ENCODE measurements at places on chromosomes 1 and 21.

GRCh38 chr1:68811806-68812205 lies 314.9 kb upstream of the DEPDC1 start:
- no peak for DNase-seq

DNA sequence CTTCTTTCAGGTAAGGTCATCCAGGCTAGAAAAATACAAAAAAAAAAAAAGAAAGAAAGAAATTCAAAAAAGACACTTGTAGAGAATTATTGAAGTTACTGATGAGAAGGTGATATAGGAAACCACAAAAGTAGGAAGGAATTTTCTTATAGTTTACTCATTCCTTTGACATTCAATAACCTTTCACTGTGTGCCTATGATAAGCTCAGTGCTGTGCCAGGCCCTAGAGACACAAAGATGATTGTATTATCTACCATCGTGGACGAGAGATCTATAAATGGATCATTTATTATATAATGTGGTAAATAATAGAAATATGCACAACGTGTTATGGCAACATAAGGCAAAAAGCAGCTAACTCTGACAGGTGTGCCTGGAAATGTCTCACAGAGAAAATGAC lies 109.6 kb upstream of the NGF start:
- no peak for DNase-seq

GRCh38 chr1:244576259-244576892 lies 76.5 kb upstream of the DESI2 start:
- no peak for DNase-seq

- DNase-seq: no peak
Observed at GRCh38 chr21:37550157-37550556, 183.6 kb downstream of the DYRK1A start.

DNA sequence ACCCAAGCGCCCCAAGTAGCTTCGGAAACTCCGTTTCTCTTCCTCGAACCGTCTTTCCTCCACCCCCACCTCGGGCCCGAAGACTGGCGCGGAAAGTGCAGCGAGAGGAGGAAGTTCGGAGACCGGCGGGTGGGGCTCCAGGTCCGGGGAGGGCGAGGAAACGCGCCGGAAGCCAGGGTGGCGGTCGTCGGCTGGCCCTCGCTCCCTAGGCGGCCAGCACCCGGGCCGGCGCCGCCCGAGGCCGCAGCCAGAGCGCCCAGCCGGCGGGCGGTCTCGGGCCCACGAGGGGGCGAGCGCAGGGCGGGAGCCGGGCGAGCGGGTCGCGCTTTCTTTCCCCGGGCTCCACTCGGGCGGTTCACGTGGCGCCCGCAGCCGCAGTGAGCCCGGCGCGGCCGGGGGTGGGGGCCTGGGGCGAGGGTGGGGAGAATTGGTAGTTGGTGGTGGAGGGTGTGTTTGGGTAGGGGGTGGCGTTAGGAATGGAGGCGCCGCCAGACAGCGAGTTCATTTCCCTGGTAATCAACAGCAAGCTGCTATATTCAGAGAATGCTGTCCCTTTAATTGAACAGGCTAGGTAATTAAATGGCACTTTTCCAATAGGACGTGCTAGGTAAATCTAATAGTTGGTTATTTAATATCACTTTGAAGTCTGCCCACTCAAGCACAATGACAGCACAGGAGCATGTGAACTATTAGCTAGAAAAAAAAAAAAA lies 6.7 kb downstream of the LMO4 start:
- peak; percentile 18 for DNase-seq
